ENCODE measurements at places on chromosomes 3 and 15. TPM values are rescaled to one million over a fixed set of nuclear protein-coding genes. Genes with fewer than 3 reads are reported as not detected.

The CPOX gene
- total RNA-seq: 34.1 TPM

The AGBL1 gene
- not detected for total RNA-seq

The WDR93 gene
- total RNA-seq: not detected

DNA sequence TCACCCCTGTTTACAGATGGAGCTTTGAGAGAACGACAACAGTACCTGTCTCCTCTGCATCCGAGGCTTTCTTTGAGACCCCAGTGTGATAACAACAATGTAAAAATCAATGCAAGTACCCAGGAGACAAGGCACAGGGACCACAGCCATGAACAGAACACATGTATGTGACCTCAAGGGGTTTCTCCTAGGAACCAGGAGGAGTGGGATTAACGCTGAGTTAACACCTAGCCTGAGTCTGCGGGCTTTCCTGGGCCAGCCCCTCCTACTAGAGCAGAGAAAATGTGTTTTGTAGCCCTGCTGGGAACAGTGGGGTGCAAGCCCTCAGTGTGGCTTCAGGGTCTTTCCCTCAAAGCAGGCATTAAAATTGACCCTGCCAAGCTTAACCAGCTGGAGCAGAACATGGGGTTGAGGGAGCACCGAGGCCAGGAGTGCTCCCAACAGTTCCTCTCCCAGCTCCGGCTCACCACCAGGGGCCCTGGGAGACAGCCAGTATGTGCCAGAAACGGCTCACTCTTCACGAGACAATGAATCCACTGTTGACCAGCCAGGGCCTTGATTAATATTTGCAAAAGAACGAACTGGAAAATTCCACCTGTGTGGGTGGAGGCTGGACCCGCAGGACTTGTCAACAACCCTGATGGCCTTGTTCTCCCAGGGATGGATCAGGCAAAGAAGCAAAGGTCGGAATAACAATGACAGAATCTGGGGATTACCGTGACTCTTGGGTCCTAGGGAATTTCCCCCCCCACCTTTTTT, 3.6 kb downstream of the CHDH start:
- peak; percentile 93 for DNase-seq

DNA sequence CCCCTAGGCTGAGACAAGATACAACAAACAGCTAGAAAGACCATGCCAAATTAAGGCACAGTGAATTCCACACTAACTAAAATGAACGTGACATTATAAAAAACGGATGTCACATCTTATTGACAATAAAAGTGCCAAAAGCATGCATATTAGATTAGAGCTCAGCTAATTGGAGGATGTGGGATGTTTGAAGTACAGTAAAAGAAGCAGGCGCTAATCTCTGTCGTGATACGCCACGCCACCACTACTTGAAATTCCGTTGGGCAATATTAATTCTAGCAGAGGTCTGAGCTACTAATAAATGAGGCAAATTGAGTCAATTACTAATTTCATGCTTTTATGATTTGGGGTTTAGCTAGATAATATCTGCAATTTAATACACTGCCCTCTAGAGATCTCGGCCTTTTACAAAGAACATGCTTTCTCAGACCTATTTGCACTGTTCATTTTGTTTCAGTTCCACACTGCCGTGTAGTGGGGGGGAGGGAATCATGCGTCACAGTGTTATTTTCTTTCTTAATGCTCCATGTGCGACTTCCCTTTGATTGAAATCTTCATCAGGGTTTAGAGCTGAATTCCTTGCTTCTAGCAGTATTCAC, 52.9 kb upstream of the ROBO2 start:
- no peak for DNase-seq

DNA sequence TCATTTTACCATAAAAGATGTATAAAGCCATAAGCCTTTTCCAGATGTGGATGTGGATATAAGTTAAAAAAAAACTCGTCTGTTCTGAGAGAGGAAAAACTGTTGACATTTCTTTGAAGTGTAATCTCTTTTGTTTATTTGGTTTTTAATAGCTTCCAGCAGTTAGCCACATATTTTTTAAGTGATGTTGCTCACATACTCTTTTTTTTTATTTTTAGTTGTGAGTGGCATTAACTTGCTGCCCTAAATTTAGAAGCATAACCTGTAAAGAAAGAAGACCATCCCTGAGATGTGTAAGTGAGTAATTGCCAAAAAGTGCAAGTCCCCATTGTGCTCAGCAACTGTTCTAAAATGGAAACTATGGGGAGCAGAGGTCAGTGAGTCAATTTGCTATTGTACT, 415.9 kb upstream of the MDFIC2 start:
- DNase-seq: no peak

DNA sequence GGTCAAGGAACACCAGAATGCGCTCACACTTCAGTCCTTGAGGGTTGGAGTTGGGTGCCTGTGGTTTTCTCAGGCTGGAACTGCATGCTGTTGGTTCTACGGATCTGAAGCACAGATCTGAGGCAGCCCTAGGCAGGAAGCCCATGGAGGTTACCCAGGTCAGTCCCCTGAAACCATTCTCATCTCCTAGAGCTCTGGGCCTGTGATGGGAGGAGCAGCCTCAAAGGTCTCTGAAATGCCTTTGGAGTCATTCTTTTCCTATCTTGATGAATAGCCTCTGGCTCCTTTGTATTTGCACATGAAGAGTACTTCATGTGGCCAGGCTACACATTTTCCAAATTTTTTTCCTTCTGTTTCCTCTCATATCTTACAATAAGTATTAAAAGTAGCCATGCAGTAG, 179.3 kb upstream of the UBE2E1 start:
- no peak for DNase-seq

DNA sequence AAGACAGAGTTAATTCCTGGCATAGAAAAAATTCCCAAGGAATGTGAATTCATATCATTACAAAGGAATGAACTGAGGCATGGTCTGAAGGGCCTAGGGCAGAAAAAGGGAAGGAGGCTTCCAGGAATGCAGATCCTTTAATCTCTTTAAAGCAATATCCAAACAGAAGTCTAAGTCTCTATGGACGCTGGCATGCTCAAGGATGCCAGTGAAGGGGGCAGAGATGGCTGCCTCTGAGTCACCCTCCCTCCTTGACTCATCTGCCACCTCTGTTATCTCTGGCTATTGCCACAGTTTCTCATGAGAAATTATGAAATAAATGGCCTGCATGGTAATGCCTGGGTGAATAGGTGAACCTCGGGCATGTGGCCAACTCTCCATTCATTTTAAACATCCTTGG, 96.3 kb upstream of the BCL6 start:
- no peak for DNase-seq

- no peak for DNase-seq
These were observed 489.2 kb upstream of the UBE2E2 start for GRCh38 chr3:22713936-22714335.

DNA sequence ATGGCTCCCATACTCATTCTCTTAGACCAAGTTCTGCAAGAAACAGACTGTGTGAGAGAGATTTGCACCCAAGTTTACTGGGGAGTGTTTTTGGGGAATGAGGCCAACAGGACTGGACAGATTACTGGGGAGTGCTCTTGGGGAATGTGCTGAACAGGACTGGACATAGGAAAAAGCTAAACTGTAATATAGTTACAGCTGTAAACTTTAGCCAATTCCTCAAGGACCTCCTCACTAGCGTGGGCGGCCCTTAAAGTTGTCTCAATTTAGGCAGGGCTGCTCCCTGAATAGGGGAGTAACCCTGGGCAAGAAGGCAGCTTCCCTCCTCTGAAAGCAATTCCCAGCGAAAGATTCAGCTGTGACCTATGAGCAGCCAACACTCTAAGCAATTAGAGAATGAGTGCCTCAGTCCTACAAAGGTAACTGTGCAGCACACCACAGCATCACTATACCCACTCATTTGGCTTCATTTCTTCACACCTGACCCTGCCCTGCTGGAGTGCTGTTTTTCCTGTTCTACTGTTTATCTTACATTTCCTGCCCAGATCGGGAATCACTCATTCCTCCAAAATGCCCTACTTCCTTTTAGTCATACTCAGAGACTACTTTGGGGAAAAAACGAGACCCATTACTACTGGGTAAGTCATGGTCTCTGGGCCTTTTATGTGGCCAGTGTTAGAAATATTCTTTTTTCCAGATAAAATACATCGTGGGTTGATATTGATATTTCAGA, 41.3 kb upstream of the TRIM42 start:
- no peak for DNase-seq

GRCh38 chr3:50125541-50126286, 29.4 kb upstream of the SEMA3F start:
- DNase-seq: no peak

DNA sequence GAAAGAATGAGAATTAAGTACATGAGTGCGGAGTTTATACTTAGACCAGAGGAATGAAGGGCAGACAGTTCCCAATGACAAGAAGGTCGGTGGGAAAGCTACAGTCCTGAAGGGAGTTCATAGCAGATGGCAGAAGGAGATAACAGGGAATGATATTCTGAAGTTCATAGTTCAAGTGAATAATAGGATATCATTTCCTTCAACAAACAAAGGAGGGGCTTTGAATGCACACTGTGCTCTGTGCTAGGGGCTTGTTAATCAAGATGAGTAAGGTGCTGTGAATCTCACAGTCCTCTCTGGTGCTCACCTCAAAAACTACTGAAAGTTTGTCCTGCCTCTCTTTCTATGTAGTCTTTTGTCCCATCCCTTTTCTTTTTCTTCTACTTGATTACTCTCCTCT, 41.9 kb downstream of the SIDT1 start:
- DNase-seq: no peak

- DNase-seq: peak; percentile 82
These were observed 5.2 kb upstream of the PRKCD start for GRCh38 chr3:53155760-53156159.

DNA sequence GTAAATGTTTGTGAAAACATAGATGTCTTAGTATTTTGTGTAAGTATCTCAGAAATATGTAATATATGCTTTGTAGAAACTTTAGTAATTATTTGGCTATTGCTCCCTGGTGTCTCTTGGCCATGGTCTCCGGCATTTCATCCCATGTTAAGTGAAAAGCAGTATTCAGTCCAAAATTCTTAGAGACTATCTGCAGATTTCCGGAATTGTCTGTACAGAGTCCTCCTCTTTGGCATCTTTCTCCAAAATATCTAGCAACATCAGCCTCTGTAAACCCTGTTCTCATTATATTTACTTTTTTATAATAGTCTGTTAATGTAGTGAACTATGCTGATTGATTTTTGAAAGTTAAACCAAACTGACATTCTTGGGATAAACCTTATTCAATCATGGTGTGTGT, 352.7 kb downstream of the ARPP21 start:
- no peak for DNase-seq

DNA sequence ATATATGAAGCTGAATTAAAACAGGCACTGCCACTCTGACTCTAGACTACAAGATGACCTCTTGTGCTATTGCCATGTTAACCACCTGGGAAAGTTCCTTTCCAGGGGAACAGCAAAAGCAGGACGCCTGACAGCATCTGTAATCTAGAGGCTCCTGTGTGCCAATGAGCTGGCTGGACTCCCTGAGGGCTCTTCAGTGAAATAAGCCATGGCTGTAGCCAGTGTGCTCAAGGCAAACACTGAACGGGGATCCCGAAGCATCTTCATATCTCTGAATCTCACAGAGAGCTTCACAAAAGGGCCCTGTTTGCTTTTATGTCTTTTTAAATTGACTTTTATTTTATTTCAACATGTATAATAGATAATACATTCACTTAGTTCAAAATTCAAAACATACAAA, 57.2 kb downstream of the BFSP2 start:
- no peak for DNase-seq

DNA sequence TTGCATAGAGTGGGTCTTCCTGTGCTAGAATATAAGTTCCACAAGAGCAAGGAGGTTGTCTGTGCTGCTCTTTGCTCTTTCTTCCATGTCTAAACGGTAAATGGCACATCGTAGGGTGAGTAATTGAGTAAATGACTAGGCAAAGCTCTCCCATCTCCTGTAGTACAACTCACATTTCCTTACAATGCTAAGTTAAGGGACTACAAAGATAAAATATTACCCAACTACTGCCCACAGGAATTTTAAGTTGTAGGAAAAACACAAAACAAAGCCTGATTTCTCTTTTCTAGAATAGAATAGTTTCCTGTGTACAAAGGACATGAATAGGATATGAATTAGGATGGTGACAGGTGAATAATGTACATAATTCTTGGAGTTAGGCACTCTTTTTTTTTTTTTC, 19.9 kb upstream of the LRIG1 start:
- DNase-seq: no peak

- no peak for DNase-seq
These were observed 60.7 kb upstream of the TLE3 start for GRCh38 chr15:70158309-70159000.

GRCh38 chr3:178835033-178835432, 236.6 kb downstream of the ZMAT3 start:
- no peak for DNase-seq

DNA sequence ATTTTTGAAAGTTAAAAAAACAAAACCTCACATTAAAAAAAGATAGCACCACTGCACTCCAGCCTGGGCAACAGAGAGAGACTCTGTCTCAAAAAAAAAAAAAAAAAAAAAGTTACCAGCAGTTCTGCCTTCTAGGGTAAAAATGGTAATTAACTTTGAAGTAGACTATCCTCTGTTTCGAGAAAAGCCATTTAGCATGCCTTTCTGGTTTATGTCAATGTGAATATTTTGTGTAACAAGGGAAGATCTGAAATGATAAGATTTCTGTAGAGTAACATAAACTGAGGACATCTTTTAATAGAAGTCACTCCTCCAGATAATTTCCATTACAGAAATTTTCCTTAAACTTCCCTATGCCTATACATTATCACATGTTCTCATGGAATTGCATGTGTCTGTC, 203.2 kb upstream of the GAP43 start:
- no peak for DNase-seq

DNA sequence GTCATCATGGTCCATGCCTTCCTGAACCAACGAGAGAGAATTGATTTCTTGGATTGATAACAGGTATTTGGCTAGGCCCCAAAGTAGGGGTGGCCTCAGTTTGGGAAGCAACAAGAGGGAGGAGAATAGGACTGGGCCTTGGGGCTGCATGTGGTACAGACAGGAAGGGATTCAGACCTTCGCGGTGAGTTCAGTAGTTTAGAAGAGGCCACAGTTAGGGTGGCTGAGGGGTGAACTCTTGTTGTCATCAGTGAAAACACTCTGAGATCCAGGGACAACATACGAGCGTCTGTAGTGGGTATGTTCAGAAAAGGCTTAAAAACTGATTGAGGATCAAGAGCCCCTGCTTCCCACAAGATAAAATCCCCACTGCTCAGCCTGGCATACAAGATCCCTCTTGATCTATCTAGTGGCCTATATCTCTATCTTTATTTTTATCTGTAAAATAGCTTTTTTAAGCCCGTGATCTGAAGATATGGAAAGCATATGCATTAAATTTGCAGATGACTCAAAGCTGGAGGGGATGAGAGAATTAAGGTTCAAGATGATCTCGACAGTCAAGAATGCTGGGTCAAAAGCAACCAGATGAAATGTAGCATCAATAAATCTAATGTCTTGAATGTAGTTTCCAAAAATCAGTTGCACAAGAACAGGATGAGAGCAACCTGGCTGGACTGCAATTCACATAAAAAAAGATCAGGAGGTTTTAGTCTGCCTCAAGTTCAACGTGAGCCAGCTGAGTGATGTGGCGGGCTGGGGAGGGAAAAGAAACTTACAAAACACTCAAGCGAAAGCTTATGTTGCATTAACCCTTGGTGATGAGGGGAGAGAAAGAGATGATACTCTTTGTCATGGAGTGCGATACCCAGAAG, 221.1 kb upstream of the TLE3 start:
- no peak for DNase-seq

GRCh38 chr3:129596194-129597086, 10.0 kb downstream of the PLXND1 start:
- DNase-seq: peak; percentile 70

GRCh38 chr3:122679882-122680474, 661 bp upstream of the PARP14 start:
- peak; percentile 52 for DNase-seq

GRCh38 chr15:64642875-64643274, 132.5 kb downstream of the RBPMS2 start:
- no peak for DNase-seq
